T-cell (primary cell): ENCODE measurements at places on chromosomes 5 and 9. TPM values are rescaled to one million over a fixed set of nuclear protein-coding genes. Genes with fewer than 3 reads are reported as not detected.

DNA sequence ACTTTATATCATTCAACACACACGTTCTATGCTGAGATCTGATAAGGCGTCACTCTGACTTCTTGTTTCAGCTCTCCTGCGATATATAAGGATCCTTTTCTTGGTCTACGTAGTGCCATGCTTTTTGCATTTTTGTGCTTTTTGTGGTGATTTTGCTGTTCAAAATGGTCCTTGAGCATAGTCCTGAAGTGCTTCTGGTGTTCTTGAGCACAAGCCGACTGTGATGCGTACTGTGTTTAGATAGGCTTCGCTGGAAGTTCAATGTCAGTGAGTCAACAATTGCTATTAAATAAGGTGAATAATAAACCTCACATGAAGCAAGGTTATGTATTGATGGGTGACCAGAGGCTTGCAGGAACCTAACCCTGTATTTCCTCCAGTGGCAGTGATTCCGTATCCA is 46.8 kb downstream of the ACO1 start:
- DNase-seq: no peak

- no peak for DNase-seq
Observed at GRCh38 chr9:135415586-135415985, 64.0 kb upstream of the PPP1R26 start.

- DNase-seq: no peak
Observed at GRCh38 chr5:109697339-109697738, 7.6 kb downstream of the MAN2A1 start.

DNA sequence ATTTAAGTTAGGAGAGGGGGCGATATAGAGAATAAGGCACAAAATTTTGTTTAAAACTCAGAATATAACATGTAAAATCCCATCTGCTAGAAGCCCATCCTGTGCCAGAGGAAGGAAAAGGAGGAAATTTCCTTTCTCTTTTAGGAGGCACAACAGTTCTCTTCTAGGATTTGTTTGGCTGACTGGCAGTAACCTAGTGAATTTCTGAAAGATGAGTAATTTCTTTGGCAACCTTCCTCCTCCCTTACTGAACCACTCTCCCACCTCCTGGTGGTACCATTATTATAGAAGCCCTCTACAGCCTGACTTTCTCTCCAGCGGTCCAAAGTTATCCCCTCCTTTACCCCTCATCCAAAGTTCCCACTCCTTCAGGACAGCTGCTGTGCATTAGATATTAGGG is 18.3 kb downstream of the MOCS2 start:
- no peak for DNase-seq

DNA sequence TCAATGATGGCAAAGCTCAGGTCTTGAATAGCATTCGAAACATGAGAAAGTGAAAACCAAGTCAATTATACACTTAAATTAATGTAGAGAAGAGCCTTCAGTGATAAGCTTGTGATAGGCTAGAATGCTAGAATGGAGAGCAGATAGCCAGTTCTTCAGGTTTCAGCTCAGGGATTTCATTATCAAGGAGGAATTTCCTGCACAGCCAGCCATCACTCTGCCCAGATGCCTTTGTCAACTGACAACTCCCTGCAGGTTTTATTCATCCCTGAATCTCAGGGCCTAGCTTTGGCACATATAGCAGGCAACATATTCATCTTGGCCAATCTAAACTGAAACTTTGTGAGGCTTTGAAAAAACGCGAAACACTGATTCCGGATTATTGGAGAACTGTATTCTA is 199.3 kb upstream of the CDH6 start:
- no peak for DNase-seq

GRCh38 chr9:134517069-134517680 is 124.4 kb upstream of the COL5A1 start:
- no peak for DNase-seq

- DNase-seq: no peak
Observed at GRCh38 chr5:59972043-59972442, 78.5 kb upstream of the PDE4D start.

Gene C5orf52
- total RNA-seq: not detected

Gene C9orf72
- 29.3 TPM for total RNA-seq
